ENCODE measurements at places on chromosomes 5 and 9.
A peak's percentile ranks its signal among the peaks of the same experiment; 100 is the strongest.

- DNase-seq, result peak; percentile 23
These were observed 25.9 kb upstream of the AP3B1 start for GRCh38 chr5:78320401-78320800.

- DNase-seq, result no peak
These were observed 22.6 kb downstream of the B4GALT1 start for GRCh38 chr9:33144551-33144950.

- no peak for DNase-seq
These were observed 1.6 kb upstream of the TOMM5 start for GRCh38 chr9:37593883-37594448.

DNA sequence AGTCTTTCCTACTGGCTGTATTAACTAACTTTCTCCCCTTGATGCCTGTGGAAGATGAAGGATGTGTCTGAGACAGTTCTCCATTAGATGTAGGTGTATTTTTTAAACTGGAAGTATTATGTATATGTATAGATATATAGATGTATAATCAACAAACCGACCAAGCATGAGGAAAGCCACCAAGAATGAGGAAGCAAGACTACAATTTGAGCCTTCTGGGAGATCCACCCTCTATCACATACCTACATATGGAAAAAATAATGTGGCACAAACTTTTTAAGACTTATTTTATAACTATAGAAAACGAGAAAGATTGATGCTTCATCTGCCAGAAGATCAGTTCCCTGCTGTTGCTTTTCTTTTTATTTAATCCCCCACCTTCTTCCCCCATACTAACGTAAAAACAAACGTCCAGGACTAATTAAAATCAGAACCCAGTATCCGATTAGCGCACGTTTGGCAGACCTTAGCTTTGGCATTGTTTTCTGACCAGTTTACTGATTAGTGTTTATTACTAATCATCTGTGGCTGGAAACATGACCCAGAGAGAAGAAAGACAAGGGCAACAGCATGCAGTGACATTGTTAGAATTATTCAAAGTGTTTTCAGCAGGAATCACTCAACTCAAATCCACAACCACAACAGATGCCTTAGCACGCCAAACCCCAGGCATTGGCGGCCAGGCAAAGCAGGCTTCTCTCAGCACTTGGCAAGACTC, 490.2 kb downstream of the EBF1 start:
- no peak for DNase-seq

DNA sequence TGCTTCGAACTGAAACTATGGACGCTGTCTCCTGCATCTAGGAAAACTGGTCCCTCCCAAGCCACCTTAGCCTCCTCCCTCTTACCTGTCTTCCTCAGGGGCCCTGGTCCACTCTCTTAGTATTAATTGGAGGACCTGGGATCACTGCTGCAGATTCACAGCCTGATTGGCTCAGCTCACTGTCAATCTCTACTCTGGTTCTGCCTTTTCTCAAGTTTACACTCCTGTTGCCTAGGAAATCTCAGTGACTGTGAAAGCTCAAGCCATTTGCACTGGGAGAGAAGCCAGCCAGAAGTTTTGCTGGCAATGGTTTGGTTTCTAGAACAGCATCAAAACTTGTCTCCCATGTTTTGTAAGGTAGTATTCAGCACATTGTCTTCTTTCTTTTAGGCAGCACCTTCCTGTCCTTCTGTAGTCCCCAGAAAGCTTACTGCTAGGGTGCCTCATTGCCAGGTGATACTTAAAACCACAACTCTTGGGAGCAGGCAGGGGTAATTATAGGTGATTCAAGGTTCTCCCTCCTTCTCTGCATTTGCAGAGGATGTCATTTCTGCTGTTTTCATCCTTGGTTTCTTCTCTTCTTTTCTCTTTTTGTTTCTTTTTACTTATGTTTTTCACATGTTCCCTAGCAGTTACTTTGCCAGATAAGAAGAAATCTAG, at the start of gene CAPSL:
Gene CAPSL, minus strand, starts transcription at position 55 of the 660 bp plus-strand sequence. CDS start 17,502 bp downstream, outside the sequence.
- no peak for DNase-seq

DNA sequence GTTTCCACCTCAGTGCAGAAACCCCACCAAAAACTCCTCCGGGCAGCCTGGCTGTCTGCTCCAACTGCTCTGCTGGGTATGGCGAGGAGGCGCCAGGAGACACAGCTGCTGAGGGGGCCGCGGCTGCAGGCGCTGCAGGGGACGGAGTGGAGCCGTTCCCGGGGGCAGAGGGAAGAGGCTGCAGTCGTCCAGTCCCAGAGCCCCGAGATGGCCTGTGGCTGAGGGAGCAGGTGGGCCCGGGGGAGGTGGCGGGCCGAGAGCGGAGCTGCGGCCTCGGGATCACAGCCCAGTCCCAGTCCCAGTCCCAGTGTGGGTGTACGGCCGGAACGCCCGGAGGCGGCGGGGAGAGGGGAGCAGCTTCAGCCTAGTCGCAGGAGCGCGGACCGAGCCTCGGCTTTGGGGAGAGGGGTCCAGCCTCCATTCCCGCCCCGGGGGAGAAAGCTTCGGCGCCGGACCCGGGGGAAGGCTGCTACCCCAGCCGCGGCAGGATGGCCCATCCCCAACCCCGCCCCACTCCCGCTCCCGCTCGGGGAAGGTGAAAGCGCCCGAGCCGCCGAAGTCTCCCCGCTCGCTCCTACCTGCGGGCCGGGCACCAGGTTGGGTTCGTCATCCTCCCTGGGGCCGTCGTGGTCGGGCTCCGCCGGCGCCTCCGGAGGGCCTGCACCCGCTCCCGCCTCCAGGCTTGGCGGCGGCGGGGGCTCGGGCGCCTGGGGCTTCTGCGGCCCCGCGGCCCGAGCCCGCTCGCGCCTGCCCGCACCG, 513 bp downstream of the FAM193B start:
- DNase-seq, result no peak

- DNase-seq, result no peak
These were observed 206.1 kb upstream of the COX7C start for GRCh38 chr5:86411596-86411995.

GRCh38 chr5:147445090-147445489, 64.8 kb downstream of the DPYSL3 start:
- no peak for DNase-seq

GRCh38 chr5:124162767-124163532, 583.5 kb downstream of the ZNF608 start:
- no peak for DNase-seq

GRCh38 chr5:119899981-119900380, 270.6 kb downstream of the FAM170A start:
- DNase-seq, result no peak

- DNase-seq, result no peak
These were observed 37.0 kb downstream of the HACD4 start for GRCh38 chr9:20994486-20994885.

- DNase-seq, result no peak
These were observed 23.9 kb downstream of the GDNF start for GRCh38 chr5:37815913-37816312.

GRCh38 chr9:134871697-134872340, 8.8 kb upstream of the FCN2 start:
- DNase-seq, result no peak

DNA sequence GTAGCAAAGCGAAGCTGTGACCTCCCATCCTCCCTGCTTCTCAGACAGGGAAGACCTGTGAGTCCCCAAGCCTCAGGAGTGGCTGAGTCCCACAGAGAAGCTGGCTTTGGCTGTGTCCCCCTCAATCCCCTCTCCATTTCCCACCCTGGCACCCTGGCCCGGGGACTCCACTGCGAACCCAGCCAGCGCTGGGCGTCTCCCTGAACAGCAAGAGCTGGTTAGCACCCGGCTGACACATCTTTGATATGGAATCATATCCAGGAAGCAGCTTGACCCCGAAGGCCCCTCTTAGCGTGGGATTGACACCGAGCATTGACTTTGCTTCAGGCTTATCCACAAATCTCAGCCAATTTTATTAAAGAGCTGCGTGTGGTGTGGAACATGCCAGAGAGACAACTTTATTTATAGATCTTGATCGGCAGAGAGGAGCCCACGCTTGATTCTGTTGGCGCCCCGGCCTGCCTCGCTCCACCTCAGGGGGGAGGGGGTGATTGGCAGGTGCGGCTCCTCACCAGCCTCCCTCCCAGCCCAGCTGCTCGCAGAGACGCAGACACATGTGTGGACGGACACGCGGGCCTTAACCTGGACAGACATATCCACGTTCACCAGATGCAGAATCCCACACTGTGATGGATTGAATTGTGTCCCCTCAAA, 120.7 kb upstream of the MVB12B start:
- no peak for DNase-seq

DNA sequence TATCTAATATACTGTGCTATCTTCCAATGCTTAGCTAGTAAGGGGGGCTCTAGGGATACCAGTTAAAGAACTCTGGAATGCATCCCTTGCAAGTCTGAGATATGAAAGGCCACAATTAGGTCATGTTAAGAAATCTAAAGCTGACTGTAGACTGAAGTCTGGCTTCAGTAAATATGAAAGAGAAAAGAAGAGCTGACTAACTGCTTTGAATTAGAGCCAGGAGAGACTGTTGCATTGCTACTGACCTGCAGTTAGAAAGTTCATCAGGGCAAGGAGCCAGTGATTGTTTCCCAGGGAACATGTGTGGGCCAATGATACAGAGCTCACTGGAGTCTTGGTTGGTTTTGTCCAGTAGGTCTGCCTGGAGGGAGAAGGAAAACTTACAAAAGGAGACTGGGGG, 472.1 kb upstream of the TNC start:
- no peak for DNase-seq

DNA sequence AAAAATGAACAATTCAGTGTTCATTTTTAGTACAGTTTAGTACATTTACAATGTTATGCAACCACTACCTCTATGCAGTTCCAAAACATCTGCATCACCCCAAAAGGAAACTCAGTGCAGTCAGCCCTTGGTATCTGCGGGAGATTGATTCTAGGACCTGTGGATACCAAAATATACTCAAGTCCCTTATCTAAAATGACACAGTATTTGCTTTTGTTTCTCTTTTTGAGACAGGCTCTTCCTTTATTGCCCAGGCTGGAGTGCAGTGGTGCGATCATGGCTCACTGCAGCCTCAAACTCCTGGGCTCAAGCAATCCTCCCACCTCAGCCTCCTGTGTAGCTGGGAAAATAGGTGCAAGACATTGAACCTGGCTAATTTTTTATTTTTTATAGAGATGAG, 114.0 kb downstream of the PIP5K1B start:
- no peak for DNase-seq

GRCh38 chr9:133443982-133444381, 15.8 kb upstream of the CACFD1 start:
- DNase-seq, result no peak

DNA sequence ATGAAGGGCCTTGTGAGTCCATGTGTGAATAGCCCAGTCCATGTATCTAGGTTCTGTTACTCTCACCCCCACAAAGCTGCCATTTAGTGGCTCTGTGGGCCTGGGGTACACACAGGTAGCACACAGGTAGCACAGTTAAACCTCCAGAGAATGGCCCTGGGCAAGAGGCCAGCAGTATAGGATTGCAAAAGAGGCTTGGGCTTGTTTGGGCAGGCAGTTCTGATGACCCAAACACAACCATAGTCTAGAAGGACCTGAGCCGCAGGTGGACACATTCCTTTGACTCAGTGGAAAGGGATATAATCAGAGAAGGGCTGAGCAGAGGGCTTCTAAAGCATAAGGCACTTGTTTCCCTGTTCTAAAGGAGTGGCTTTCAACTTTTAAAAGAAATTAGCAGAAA, 326.8 kb upstream of the SGCD start:
- no peak for DNase-seq

- DNase-seq, result no peak
These were observed 232.4 kb downstream of the SAXO1 start for GRCh38 chr9:18800579-18800978.

GRCh38 chr9:6667633-6668280, 22.2 kb upstream of the GLDC start:
- DNase-seq, result peak; percentile 22

DNA sequence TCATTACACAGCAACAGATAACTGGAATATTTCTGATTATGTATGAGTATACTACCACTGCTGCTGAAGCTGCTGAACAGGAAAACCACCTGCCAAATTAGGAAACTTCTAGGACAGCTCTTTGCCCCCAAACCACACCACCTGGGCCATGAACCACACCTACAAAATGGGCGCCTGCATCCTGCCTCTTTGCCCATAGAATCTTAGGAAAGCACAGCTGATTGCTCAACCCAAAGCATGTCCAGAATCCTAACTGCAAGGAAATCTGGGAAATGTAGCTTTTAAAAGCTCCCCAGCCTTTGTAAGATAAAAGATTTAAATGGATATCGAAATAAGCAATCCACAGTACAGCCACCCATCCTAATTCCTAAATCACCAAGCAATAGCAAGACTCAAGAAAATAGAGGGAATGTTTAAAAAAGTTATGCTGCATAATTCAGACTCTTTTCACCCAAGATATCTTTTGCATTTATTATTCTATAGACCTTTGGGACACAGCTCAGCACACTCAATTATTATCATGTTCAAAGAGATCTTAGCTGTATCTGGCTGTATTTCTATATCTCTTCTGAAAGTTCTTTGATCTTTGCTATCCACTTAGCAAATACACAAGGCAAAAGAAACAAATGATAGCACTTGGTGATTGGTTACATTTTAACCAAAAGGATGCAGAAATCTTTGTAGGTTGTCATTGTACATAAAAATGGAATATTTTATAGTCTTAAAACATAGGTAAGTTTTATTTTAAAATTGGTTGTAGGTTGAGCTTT, 6.8 kb upstream of the C9orf152 start:
- DNase-seq, result no peak

DNA sequence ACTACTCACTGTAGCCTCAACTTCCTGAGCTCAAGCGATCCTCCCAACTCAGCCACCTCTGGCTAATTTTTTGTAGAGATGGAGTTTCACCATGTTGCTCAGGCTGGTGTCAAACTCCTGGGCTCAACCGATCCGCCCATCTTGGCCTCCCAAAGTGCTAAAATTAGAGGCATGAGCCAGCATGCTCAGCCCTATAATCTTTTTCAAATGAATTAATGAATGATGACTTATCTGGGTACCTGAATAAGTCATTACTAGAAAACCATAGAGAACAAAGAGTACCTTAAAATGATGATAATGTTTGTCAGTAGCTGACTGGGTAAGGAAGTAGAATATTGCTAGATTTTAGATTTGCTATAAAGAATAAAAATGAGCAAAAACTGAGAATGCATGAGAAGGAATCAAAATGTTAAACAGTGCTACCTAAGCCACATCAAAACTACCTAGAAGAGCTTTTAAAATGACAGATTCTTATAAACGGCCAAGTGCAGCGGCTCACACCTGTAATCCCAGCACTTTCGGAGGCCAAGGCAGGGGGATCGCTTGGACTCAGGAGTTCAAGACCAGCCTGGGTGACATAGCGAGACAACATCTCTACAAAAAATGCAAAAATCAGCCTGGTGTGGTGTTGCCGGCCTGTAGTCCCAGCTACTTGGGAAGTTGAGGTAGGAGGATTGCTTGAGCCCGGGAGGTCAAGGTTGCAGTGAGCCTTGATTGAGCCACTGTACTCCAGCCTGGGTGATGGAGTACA, 13.6 kb downstream of the FNBP1 start:
- no peak for DNase-seq

DNA sequence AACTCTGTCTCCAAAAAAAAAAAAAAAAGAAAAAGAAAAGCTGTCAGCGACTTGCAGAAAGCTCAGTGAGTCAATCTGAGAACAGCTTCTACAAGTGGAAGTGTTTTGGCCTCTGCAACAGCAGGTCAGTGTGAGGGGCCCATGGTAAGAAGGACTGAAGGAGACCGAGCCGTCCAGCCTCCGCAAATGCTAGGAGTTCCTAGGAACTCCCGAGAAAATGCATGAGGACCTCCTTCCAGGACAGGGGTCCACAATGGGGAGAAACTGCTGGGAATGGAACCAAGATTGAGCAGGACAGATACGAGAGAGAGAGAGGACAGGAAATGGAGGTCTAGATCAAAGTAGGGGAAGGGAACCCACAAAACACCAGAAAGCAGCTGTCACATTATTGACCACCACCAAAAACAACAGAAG, 180.5 kb downstream of the CRB2 start:
- DNase-seq, result no peak

Data from CD4-positive, alpha-beta T cell treated with Interleukin-12 subunit alpha and Interleukin-12 subunit beta, for 1 hour (primary cell).